ENCODE measurements at places on chromosomes 12 and 14.

- DNase-seq: no peak
Measured at GRCh38 chr12:76264611-76265012, 83.6 kb downstream of the BBS10 start.

GRCh38 chr14:71538288-71538687 is 393.9 kb upstream of the RGS6 start:
- no peak for DNase-seq

DNA sequence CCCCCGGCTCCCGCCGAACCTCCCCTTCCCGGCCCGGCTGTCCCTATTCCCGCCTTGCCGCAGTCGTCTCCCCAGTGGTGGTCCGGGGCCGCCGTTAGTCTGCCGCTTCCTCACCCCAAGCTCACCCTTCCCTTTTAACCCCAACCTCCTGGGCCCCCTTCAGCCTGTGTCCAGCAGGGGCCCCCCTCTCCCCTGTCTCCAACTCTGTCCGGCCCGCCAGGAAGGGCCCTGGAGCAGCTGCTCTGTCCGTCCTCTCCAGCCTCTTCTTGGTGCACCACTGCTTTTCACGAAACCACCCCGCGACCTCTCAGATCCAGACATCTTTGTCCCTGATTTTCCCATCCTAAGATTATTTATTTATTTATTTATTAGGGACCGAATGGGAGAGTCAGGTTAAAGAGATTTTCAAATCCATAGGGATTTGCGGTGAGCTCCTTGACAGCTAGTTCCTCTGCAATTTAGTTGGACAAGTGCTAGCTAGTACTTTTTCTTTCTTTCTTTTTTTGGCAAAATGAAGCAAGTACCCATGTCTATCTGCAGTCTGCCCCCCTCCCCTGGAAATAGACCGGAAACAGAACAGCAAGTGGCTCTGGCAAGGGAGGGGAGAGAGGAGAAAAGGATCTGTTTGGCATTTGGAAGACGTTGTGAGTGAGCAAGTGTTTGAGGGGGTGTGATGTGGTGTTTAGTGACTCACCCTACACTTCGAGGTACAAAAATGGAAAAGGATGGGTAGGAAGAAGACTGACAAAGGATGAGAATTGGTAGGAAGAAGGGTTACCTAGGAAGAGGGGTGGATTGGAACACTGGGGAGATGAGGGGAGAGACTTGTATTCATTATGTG is 632 bp downstream of the UBR7 start:
- no peak for DNase-seq

DNA sequence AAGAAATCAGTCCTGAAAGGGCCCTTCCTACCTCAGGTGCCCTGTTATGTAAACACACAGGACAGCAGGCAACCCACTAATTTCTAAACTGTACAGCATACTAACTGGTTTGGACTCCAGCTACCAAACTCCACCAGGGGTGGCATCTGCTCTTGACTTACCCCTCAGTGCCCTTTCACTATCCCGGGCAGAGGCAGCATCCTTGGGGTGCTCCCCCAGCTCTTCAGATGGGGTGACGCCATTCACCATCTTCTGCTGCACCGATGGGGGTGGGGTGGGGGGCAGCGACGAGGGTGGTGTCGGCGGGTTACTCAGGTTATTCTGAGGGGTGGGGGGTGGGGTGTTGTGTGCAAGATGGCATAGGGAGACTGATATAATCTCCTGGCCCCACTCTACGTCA is 11.5 kb upstream of the PRKAG1 start:
- DNase-seq: no peak

DNA sequence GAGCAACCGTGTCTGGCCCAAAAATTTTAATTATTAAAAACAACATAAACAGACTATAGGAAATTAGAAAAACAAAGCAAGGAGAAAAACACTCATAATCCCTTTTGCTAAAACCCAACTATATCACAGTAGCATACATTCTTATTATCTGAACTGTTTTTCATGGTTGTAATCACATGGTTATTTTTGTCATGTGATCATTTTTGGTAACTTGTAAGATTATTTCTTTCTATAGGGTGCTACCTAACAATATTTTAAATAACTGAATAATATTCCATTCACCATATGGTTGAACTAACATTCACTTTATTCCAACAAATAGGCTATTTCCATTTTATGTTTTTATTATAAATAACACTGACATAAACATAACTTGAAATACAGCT is 23.0 kb upstream of the HECTD1 start:
- no peak for DNase-seq

- DNase-seq: no peak
Measured at GRCh38 chr12:68627673-68628319, 17.1 kb downstream of the RAP1B start.

- DNase-seq: no peak
Measured at GRCh38 chr14:77805706-77806105, 5.8 kb downstream of the ADCK1 start.

GRCh38 chr14:101964297-101965180 is at the start of gene DYNC1H1:
TSS of gene DYNC1H1 (plus strand) at chr14:101964573. CDS start at chr14:101964692, 119 bp downstream.
- DNase-seq: peak; percentile 73

DNA sequence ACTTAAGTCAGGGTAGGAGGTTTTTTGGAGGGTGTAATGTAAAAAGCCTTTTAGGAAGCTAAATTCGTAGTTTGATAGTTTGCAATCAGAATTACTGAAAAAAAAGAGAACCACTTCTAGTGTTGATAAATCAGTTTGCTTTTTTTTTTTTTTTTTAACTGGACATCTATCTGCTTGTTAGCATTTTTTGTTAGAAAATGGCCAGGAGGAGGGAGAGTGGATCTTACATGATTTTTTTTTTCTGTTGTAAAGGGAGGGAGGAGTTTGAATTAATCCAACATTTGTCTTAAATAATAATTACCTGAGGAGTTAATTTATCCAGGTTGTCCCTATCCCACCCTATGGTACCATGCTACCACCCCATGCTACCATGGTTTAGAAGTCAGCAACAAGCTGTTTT is 1.2 kb downstream of the FBXO34 start:
- no peak for DNase-seq

- DNase-seq: no peak
Measured at GRCh38 chr14:65461730-65462129, 49.2 kb downstream of the FUT8 start.

DNA sequence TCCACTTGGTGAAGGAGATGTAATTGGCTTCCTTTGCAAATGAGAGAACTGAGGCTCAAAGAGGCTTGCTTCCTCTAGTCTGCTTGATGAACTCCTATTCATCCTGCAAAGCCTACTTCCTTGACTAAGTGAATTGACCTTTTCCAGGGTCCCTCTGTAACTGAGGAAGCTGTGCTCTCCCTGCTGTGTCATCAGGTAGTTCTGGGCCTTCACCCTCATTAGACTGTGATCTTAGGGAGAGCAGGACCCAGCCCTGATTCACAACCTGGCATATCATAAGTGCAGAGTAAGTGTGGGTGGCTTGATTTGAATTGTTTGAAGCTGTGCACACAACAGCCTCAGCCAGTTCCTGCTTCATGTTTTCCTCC is 16.3 kb downstream of the ASB2 start:
- peak; percentile 9 for DNase-seq

DNA sequence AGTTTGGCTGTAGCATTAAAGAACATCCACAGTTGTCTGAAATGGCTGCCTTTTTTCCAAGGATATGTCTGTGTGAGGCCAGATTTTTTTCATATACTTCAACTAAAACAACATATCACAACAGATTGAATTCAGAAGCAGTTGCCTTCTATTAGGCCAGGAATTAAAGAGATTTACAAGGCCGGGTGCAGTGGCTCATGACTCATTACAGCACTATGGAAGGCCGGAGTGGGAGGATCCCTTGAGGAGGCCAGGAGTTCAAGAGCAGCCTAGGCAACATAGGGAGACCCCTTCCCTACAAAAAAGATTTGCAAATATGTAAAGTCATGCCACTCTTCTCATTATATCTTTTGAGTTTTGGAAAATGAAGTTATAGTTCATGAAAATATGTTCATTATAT is 108.6 kb downstream of the KTN1 start:
- no peak for DNase-seq

DNA sequence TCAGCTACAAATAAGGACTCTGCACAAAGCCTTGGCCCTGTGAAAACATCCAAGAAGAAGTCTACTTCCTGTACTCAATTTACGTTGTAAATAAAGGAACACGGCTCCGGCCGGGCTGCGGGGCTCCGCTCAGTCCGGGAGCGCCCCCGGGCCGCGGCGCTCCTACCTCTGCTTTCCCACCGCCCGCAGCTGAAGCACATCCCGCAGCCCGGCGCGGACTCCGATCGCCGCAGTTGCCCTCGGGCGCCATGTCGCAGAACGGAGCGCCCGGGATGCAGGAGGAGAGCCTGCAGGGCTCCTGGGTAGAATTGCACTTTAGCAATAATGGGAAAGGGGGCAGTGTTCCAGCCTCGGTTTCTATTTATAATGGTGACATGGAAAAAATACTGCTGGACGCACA is 502.3 kb upstream of the FOXG1 start:
- DNase-seq: no peak

GRCh38 chr14:101125719-101126651 is 222.5 kb upstream of the RTL1 start:
- DNase-seq: no peak

- no peak for DNase-seq
Measured at GRCh38 chr12:58557171-58557570, 363.1 kb downstream of the LRIG3 start.

- DNase-seq: no peak
Measured at GRCh38 chr12:90897986-90898385, 57.0 kb downstream of the CCER1 start.

DNA sequence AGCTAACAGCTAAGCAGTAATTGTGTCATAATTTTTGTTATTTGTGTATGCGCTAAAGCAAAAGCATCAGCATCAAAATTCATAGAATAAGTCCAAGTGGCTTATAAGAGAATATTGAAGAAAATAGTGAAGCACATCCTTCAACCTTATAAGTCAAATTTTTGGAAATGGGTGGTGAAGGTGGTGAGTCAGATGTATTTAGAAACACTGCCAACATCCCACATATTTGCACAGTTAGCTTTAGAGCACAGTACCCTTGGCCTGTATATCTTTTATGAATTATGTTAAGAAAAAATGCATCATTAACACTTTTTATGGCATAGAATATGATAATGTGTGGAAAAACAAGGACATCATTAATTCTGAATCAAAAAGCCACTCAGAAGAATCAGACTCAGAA is 8.0 kb downstream of the SYT10 start:
- DNase-seq: no peak

DNA sequence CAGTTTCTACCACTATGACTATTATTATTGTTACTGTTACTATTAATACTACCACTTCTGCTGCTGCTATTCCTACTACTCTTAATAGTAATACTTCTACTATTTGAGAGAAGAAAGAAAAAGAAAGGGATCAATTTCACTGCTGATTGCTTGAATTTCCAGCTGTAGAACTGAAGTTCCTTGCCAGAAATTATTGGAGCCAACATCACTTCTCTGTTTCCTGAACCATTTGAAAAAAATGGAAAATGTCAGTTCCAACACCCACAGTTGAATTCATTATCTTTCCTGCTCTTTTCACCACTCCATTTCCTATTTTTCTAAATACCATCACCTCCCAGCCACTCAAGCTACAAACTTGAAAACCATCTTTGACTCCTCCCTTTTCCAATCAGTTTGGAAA is 54.1 kb upstream of the PIK3C2G start:
- DNase-seq: no peak

Measured in COLO829 (cell line).